H4 (cell line): ENCODE measurements at places on chromosomes 16 and 17. TPM values are rescaled to one million over a fixed set of nuclear protein-coding genes. Genes with fewer than 3 reads are reported as not detected.

DNA sequence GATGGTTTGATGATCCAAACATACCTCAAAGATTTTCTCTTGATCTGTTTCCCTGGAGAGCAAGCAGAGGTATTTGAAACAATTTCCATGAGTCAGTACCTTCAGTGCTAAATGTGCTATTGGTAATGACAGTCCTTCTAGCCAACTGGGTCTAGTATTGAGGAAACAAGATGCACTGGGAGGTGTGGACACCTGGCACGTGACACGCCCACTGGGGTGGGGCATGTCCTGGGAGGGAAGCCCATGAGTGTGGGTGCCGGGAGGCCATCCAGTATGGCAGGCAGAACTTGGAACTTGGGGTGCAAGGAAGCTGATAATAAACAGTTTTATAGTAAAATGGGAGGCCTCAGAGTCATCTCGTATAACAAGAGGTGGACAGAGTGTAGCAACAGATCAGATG lies 17.9 kb upstream of the AKAP1 start:
- no peak for DNase-seq

GRCh38 chr16:81831722-81832126 lies 52.6 kb downstream of the PLCG2 start:
- no peak for DNase-seq

GRCh38 chr16:29756654-29757053 lies 10.9 kb upstream of the C16orf54 start:
- no peak for DNase-seq

GRCh38 chr16:87860553-87861299 lies 8.6 kb downstream of the SLC7A5 start:
- peak; percentile 97 for DNase-seq

- no peak for DNase-seq
Observed at GRCh38 chr16:76268824-76269223, 8.4 kb upstream of the CNTNAP4 start.

DNA sequence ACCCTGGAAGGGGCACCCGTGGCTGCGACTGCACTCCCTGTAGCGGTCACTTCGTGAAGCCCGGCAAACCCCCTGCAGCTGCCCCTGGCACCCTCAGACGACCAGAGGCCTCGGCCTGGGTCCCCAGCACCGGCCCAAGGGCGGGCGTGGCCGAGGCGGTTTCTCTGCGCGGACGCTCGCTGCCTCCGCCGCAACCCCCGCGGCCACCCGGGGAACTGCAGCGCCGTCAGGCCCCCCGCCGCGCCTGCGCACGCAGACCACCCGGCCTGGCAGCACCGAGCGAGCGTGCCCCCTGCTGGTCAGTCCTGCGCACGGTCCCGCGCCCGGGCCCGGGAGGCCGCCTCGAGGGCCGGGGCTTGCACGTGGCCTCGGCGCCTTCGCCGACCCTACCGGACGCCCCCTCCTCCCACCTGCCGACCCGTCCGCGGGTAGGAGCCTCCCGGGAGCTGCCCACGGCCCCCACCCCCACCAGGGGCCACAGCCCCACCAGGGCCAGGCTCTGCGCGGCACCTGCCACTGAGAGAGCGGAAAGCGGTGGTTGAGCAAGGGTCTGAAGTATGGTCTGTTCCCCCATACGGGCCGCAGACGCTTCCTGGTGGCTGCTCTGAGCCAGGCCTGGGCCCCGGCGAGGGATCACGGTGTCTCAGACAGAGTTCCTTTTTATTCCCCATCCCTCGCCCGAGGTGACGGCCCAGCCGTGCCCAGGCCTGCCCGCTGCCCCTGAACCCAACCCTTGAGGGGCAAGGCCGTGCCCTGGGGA lies 11.5 kb upstream of the HS3ST6 start:
- DNase-seq: peak; percentile 70

GRCh38 chr16:65005696-65006095 lies 116.2 kb downstream of the CDH11 start:
- DNase-seq: no peak

DNA sequence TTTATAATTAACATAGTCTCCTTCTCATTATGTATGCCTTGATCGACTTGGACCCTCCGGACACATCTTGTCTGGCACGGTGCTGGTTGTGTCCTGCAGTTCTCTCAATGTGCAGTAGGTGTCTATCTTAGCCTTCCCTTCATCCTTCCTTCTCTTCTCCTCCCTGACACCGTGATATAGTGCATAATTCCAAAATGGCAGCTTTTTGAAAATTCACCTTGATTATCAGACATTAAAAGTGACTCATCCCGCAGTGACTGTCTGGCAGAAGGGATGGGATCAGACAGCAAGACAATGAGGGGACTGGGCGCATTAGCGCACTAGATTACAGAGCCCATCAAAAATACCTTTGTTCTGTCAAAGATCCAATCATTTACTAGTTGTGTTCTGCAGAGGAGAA lies 70.0 kb upstream of the PMFBP1 start:
- DNase-seq: peak; percentile 33

- DNase-seq: no peak
Observed at GRCh38 chr17:52410781-52411180, 252.3 kb upstream of the CA10 start.

DNA sequence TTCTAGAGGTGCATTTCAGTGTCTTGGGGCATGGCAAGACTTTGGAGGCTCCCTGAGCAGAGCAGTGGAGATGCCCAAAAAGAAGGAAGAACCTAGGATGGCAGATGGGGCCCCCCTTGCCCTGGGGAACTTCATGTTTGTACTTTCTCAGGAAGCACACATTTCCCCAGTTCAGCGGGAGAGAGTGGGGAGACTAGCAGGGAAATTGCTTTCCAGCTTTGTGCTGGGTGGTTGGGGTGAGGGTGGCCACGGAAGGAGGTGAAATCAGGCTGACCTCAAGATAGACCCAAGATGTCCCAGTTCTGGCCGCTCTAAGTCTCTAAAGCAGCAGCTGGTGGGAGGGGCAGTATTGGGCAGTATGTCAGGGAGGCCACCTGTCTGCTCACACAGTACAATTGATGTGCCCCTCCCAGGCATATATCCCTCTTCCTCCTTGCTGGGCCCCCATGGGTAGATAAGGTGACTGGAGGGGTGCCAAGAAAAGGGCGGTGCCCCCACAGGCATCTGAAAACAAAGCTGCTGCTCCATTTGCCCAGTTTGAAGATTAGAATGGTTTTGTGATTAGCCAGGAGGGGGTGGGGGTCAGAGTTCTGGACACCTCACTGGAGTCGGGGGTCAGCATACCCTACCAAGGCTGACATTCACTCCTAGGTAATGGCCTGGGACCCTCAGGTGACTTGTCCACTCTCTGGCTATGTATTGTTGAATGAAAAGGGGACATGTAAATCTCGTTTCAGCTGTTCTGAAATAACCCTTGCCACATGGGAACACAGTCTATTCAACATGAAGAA lies 17.1 kb upstream of the NAGLU start:
- DNase-seq: peak; percentile 62

- DNase-seq: no peak
Observed at GRCh38 chr16:629833-630248, 944 bp upstream of the WFIKKN1 start.

DNA sequence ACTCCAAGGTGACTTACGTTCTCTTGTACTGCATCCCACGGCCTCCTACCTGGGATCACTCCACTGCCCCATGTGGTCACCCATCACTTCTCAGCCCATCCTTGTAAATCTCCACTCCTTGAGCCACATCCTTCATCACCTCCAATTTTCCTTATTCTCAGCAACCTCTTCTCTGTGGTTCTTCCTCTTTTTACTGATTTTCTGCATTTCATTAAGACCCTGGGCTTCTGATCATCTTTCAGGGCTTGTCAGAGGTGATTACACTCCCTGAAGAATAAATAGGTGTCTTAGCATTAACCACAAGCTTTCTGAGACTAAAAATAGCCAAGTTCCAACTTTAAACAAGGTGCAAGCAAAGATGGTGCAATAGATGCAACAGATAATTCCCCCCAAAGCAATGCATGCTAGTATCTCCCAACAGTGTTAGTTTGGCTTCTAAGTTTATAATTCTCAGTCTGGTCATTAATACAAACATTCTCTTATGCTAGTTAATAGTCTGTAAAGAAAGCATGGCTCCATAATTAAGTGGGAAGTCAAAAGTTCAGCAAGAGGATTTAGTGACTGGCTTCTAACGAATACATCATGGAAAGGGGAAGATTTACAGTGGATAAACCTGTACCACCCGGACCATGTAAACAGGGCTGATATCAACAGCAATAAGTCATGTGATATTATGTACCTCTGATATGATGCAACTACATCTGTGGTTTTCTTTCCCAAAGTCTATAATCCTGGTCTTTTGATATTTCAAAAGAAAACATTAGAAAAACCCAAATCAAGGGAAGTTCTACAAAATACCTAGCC lies 47.4 kb upstream of the FOXJ1 start:
- no peak for DNase-seq

GRCh38 chr16:50473356-50473945 lies 74.7 kb upstream of the NKD1 start:
- DNase-seq: peak; percentile 21

- no peak for DNase-seq
Observed at GRCh38 chr17:80229011-80229410, 8.8 kb downstream of the SLC26A11 start.

DNA sequence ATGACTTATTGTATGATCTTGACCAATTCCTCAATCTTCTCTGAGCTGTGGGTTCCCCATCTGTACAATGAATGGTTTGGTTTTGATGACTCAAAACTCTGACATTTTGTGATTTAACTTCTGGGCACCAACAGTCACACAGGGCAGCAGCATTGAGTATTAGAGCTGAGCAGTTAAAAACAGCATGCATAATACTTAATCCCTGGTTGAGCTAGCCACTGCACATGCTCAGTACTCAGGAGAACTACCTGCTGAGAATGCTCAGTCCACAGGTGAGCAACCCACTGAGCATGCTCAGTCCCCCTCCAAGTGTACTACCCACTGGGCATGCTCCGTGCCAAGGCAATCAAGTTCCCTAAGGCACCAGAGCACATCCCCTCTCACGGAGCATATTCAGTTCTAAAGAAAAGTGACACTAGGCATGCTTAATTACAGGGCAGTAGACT lies 68.7 kb downstream of the AIPL1 start:
- DNase-seq: peak; percentile 49

DNA sequence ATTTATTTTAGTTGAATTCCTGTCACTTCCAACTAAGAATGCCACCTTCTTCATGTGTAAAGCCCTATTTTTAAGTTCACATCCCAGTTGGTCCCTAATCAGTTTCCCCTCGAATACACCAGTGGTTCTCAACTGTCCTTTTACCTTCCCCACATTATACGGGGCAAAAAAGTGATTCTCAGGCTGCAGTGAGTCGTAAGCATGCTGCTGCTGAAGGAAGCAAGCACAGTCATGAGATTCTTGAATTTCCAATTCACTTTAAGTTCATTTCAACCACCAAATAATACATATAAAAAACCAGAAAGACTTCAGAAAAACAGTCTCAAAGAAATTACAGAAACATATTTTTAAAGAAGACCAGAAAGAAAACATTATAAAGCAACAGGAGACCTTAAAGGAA lies 47.9 kb downstream of the UBE2G1 start:
- no peak for DNase-seq

NTHL1 gene
- total RNA-seq: 28.2 and 42.3 TPM in 2 replicates

CSH2 gene
- not detected in 2 replicates for total RNA-seq

SMURF2 gene
- 51.9 and 56.3 TPM in 2 replicates for total RNA-seq

KRT15 gene
- 0.35 and 1.5 TPM in 2 replicates for total RNA-seq

CLUH gene
- total RNA-seq: 11.4 and 14.4 TPM in 2 replicates

MAP2K3 gene
- total RNA-seq: 5.8 and 7.6 TPM in 2 replicates

HEATR9 gene
- total RNA-seq: not detected in 2 replicates

TP53TG3C gene
- total RNA-seq: not detected in 2 replicates
